ENCODE measurements at places on chromosomes 2 and 18. TPM values are rescaled to one million over a fixed set of nuclear protein-coding genes. Genes with fewer than 3 reads are reported as not detected.

Gene DOK6
- total RNA-seq: not detected

Gene TSPYL6
- not detected for total RNA-seq

Gene PDCD1
- 2.2 TPM for total RNA-seq

Gene NR4A2
- 14.8 TPM for total RNA-seq

Gene ME2
- 86.9 TPM for total RNA-seq

Gene REG3G
- not detected for total RNA-seq

DNA sequence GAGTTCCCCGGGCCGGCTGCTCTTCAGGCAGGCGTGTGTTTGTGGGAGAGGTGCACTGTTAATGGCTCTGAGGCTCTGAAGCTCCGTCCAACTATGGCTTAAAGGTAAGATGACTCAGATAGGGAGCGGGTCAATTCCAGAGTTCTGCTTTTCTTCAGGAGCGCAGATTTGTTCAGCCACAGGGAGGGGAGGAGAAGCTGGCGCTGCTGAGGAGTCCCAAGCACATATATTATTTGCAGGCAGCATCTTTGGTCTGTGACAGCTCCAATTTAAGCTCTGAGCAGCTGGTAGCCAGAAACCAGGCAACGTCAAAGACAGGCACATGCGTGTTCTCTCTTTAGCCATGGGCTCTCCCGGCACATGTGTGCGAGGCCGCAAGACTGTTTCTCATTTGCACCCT, 229.2 kb downstream of the BCL2 start:
- no peak for DNase-seq
- no peak overlapping the region for H3K4me3 ChIP-seq
- H3K27ac ChIP-seq: no peak overlapping the region
- H3K36me3 ChIP-seq: no peaks in the 10 kb centered on the region

GRCh38 chr2:109547280-109547679, 66.5 kb downstream of the SEPTIN10 start:
- no peak overlapping the region for H3K4me3 ChIP-seq
- no peaks in the 10 kb centered on the region for H3K36me3 ChIP-seq
- no peaks in the 10 kb centered on the region for H3K4me1 ChIP-seq
- H3K27me3 ChIP-seq: peaks cover 19% of the 10 kb centered on the region

DNA sequence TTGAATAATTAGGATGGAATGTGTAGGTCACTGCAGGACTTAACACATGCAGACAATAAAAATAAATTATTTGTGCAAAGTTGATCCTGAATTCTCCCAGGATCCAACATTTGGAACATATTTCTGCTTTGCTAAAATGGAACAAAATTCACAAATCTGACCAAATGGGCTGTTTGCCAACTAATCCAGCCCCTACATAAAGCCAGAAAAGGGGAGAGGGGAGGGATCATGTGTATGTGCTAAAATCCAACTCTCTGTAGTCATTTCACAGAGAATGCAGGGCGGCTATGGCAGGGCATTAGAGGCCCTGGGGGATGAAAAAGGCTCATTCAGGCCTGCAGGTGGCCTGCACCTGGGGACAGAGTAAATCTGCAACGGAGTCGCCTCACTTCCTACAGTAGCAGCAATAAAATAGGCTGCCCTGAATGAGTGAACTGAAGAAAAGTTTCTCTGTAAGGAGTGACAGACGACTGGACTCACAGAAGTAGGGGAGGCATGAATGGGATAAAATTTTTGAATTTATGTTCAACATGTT, 4.0 kb upstream of the ZFP36L2 start:
- no peak for DNase-seq
- H3K4me3 ChIP-seq: no peak overlapping the region
- peaks cover 23% of the 10 kb centered on the region for H3K4me1 ChIP-seq
- H3K27me3 ChIP-seq: no peaks in the 10 kb centered on the region
- H3K36me3 ChIP-seq: peaks cover 9% of the 10 kb centered on the region
- no peak overlapping the region for H3K27ac ChIP-seq

- H3K4me3 ChIP-seq: no peak overlapping the region
- H3K4me1 ChIP-seq: no peaks in the 10 kb centered on the region
- H3K36me3 ChIP-seq: peaks cover 4% of the 10 kb centered on the region
These were observed 279.7 kb downstream of the MBD5 start for GRCh38 chr2:148300544-148300943.

DNA sequence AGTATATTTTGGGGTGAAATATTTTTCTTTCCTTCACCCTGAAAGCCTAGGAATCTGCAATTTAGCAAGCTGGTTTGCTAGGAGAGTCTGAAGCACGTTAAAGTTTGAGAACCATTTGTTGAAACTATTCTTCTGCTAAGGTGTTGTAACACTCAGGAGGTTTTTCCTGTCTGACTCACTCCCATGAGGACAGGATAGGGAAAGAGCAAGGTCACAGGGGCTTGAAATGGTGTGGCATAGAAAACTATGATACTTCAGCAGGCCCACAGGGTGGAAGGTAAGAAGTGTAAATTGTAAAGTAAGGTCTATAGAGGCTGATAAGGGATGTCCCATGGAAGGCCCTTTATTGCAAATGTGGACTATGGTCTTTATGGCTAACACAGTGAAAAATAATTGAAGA, 177.7 kb upstream of the ZC3H15 start:
- no peak overlapping the region for H3K27ac ChIP-seq
- DNase-seq: no peak
- H3K4me1 ChIP-seq: no peaks in the 10 kb centered on the region
- no peaks in the 10 kb centered on the region for H3K36me3 ChIP-seq
- no peaks in the 10 kb centered on the region for H3K27me3 ChIP-seq

- no peaks in the 10 kb centered on the region for H3K36me3 ChIP-seq
- H3K27me3 ChIP-seq: no peaks in the 10 kb centered on the region
- DNase-seq: no peak
These were observed 56.7 kb downstream of the SDC1 start for GRCh38 chr2:20168048-20168726.

DNA sequence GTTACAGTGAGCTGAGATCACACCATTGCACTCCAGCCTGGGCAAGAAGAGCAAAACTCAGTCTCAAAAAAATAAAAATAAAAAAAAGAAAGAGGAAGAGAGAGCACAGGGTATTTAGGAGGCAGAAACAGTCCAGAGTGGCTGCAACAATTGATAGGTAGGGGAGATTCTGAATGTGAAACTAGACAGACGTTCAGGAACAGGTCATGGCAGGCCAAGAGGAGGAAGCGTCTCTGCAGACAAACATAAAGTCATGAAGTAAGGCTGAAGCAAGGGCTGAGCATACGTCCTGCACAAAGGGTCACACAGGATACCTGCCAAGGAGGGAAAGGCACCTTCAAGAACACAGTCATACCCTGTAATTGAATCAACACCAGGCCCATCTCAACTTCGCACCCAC, 64.1 kb upstream of the ZNF532 start:
- no peak for DNase-seq
- H3K27me3 ChIP-seq: peaks cover 8% of the 10 kb centered on the region
- no peaks in the 10 kb centered on the region for H3K36me3 ChIP-seq
- no peak overlapping the region for H3K27ac ChIP-seq

DNA sequence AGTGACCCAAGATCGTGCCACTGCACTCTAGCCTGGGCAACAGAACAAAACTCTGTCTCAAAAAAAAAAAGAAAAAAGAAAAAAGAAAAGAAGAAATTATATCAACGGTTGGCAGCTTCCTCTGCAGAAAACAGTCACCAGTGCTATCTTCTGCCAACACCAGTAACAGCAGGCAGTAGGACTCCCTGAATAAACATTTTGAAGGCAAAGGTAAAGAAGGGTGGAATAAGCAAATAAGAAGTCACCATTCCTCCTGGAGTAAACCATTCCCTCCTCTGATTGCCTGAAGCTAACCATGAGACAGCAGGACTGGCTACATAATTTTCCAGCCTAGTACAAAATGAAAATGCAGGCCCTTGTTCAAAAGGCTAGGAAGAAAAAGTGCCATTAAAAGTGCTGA, 9.0 kb upstream of the RNF103 start:
- no peak for DNase-seq
- H3K27me3 ChIP-seq: peaks cover 9% of the 10 kb centered on the region
- no peak overlapping the region for H3K27ac ChIP-seq
- no peaks in the 10 kb centered on the region for H3K4me1 ChIP-seq

GRCh38 chr2:127155028-127155581, 48.2 kb upstream of the BIN1 start:
- no peaks in the 10 kb centered on the region for H3K36me3 ChIP-seq
- no peaks in the 10 kb centered on the region for H3K4me1 ChIP-seq
- peaks cover 16% of the 10 kb centered on the region for H3K27me3 ChIP-seq
- H3K4me3 ChIP-seq: no peak overlapping the region

DNA sequence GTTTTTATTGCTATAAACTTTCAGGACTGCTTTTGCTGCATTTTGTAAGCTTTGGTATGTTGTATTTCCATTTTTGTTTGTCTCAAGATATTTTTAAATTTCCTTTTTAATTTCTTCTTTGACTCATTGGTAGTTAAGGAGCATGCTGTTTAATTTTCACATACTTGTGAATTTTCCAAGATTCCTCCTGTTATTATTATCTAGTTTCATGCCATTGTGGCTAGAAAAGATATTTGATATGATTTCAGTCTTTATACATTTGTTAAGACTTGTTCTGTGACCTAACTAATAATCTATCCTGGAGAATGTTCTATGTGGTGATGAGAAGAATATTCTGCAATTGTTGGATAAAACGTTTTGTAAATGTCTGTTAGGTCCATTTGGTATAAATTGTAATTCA, 62.1 kb downstream of the NUP35 start:
- H3K36me3 ChIP-seq: peaks cover 67% of the 10 kb centered on the region
- no peaks in the 10 kb centered on the region for H3K27me3 ChIP-seq
- no peak for DNase-seq
- no peak overlapping the region for H3K4me3 ChIP-seq
- no peak overlapping the region for H3K27ac ChIP-seq
- H3K4me1 ChIP-seq: peaks cover 2% of the 10 kb centered on the region

GRCh38 chr2:177882501-177882900, 190.1 kb downstream of the PDE11A start:
- H3K27ac ChIP-seq: no peak overlapping the region
- H3K4me3 ChIP-seq: no peak overlapping the region

DNA sequence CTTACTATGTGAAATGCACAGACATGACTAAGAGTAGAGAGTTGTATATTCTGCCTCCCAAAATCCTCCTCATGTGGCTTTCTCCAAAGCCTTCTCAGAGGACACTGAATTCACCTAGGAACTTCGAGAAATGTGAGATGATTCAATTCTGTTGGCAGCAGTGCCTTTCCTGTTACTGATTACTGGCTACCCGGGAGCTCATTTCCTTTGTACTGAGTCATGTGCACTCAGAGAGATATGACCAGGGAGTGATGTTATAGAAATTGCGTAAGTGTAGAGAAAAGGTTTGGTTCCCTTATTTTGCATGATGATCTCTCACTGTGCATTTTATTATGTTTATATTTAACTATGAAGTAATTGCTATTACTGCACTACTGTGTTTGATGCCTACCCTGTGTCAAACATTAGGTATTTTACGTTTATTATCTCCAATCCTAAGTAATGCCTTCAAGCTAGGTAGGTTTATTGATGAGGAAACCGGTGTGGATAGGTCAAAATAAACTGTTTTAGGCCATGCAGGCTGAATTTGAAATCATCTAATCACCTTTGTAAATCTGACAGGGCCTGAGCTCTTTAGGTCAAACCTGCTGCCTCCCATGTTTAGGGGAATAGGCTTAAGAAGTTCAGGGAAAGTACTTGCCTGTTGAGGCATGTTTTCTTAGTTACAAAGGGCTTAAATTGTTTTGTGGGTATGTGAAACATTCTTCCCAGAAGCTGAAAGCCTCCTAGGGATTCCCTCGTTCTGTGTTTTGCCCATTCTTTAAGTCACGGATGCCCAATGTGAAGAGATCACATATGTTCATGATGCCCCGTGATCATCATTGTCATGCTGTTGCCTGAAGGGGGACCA, 86.8 kb downstream of the FMNL2 start:
- H3K36me3 ChIP-seq: no peaks in the 10 kb centered on the region
- H3K27me3 ChIP-seq: peaks cover 23% of the 10 kb centered on the region
- no peak overlapping the region for H3K27ac ChIP-seq
- no peaks in the 10 kb centered on the region for H3K4me1 ChIP-seq
- H3K4me3 ChIP-seq: no peak overlapping the region

- peaks cover 17% of the 10 kb centered on the region for H3K27me3 ChIP-seq
- peaks cover 9% of the 10 kb centered on the region for H3K4me1 ChIP-seq
- H3K27ac ChIP-seq: no peak overlapping the region
These were observed 77.0 kb upstream of the CERS6 start for GRCh38 chr2:168378960-168379669.
